Left renal cortex interstitium (tissue), 4 donors: ENCODE measurements at places on chromosomes 4 and X. TPM values are rescaled to one million over a fixed set of nuclear protein-coding genes. Genes with fewer than 3 reads are reported as not detected.

- no peak for DNase-seq
Measured at GRCh38 chr4:69858690-69859089, 1.3 kb downstream of the SULT1E1 start.

- no peak for DNase-seq
Measured at GRCh38 chrX:23980011-23980441, 47.0 kb downstream of the KLHL15 start.

The LGI2 gene
- polyA plus RNA-seq, result 23.6 TPM

- no peak for DNase-seq
Measured at GRCh38 chrX:11478026-11478425, 184.8 kb downstream of the AMELX start.

- DNase-seq, result no peak
Measured at GRCh38 chr4:71609651-71610050, 174.2 kb downstream of the GC start.

DNA sequence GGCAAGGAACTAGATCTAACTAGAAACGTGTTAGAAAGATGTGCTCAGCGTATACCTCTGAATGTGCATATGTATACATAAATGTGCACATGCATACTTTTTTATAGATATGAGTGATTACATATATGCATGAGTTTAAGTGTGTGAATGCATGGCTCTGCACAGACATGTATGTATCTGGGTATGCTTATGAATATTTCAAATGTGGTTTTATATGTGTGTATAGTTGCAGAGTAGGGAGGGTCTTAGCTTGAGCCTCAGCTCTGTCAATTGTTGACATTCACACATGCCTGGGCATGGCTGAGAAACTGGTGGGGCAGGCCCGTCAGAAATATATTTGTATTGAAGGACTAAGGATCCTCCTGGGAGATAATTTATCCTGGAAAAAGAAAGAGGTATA lies 31.1 kb downstream of the RAP2C start:
- DNase-seq, result no peak

The ACSL4 gene
- polyA plus RNA-seq, result 57.1 TPM
